ENCODE measurements at places on chromosomes 3 and 15.

GRCh38 chr3:100954990-100955389 is 38.2 kb downstream of the ABI3BP start:
- peak; percentile 93 for DNase-seq

GRCh38 chr3:17307482-17307881 is 422.7 kb downstream of the PLCL2 start:
- no peak for DNase-seq

GRCh38 chr3:10993729-10994065 is 1.1 kb downstream of the SLC6A1 start:
- peak; percentile 15 for DNase-seq

DNA sequence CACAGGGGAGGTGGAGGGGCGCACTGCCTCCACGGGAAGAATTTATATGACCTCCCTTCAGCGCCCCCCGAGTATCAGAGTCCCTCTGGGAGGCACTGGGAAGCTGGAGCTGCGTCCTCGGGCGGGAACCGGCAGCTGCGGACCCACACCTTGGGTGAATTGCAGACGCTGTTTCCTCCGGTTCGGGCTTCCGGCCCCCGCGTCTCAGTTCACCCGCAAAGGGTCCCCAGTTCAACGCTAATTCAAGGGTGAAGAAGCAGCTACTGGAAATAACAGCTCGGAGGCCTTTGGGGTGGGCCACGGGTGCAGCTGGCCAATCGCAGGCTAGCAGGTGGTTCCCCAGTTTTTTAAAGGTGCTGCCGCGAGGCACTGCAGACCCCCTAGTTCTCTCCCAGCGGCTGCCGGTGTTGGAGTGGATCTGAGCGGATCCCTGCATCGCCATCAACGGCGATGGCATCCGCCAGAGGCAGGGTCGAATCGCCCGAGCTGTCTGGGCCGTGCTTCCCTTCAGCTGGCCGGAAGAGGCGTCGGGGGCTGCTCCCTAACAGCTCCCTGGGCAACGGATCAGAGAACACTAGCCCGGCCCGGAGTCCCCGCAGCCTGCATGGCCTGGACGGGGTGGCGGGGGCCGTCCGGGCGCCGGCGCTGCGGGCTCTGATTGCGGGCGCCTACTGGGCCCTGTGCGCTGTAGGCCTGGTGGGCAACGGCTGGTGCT is 19.4 kb upstream of the ADAMTS7 start:
- no peak for DNase-seq

GRCh38 chr15:88246081-88246480 is 10.5 kb downstream of the NTRK3 start:
- no peak for DNase-seq
